Stimulated activated CD4-positive, alpha-beta T cell treated with anti-CD3 and anti-CD28 coated beads, Interleukin-4, amount 100 ng/mL, for 4 hours (primary cell): ENCODE measurements at places on chromosomes 2 and 18.

DNA sequence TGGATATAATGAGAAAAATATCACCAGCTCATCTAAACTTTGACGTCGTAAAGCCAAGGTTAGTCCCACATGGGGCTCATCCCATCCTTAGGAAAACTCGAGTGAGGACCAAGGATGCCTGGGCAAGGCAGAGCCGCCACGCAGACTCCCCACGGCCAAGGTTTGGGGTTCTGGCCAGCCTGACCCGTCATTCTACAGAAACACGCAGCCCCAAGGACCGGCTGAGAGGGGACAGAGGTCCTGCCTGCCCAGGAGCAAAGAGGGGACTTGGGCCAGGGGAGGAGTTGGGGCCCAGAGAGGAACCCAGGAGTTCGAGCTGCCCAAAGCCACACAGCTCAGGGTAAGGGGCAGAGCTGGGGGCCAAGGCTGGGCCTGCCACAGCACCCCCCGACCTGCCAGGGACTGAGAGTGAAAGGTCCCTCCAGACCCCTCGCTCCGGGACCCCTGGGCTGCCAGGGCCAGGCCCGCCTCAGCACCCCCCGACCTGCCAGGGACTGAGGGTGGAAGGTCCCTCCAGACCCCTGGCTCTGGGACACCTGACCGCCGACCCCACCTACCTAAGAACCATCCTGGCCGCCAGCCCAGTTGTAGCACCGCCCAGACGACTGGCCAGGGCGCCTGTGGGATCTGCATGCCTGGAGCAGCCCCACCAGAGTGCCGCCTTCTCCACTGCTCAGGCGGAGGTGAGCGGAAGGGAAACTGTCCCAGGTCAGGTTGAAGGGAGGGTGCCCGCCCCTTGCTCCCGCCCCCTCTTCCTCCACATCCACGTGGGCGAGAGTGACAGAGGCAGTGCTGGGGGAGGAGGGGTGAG, at the start of gene PDCD1:
Gene PDCD1, minus strand, starts transcription at position 689 of the 811 bp plus-strand sequence. Its CDS starts 56 bp downstream, at position 633.
- DNase-seq: peak; percentile 90

GRCh38 chr2:144686518-144687215, 166.7 kb upstream of the ZEB2 start:
- no peak for DNase-seq

GRCh38 chr2:145652571-145653545, 1132.9 kb upstream of the ZEB2 start:
- DNase-seq: no peak

- DNase-seq: no peak
Observed at GRCh38 chr18:8174771-8175170, 434.5 kb upstream of the RAB12 start.

GRCh38 chr2:158997037-158997790, 28.8 kb downstream of the TANC1 start:
- no peak for DNase-seq
